GM12891 (cell line): ENCODE measurements at places on chromosomes 2 and 18.
A peak's percentile ranks its signal among the peaks of the same experiment; 100 is the strongest.

- DNase-seq: no peak
These were observed 43.8 kb upstream of the KCNE4 start for GRCh38 chr2:223008162-223008561.

GRCh38 chr2:134120733-134121630, 132.9 kb upstream of the MGAT5 start:
- DNase-seq: peak; percentile 71

DNA sequence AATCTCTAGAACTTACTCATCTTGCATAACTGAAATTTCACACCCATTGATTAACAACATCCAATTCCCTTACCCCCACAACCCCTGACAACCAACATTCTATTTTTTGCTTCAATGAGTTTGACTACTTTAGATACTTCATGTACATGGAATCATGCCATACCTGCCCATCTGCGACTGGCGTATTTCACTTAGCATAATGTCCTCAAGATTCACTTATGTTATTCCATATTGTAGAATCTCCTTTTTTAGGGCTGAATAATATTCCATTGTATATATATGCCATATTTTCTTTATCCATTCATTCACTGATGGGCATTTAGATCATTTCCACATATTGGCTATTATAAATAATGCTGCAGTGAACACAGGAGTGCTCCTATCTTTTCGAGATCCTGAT, 13.8 kb downstream of the CTAGE1 start:
- DNase-seq: no peak

DNA sequence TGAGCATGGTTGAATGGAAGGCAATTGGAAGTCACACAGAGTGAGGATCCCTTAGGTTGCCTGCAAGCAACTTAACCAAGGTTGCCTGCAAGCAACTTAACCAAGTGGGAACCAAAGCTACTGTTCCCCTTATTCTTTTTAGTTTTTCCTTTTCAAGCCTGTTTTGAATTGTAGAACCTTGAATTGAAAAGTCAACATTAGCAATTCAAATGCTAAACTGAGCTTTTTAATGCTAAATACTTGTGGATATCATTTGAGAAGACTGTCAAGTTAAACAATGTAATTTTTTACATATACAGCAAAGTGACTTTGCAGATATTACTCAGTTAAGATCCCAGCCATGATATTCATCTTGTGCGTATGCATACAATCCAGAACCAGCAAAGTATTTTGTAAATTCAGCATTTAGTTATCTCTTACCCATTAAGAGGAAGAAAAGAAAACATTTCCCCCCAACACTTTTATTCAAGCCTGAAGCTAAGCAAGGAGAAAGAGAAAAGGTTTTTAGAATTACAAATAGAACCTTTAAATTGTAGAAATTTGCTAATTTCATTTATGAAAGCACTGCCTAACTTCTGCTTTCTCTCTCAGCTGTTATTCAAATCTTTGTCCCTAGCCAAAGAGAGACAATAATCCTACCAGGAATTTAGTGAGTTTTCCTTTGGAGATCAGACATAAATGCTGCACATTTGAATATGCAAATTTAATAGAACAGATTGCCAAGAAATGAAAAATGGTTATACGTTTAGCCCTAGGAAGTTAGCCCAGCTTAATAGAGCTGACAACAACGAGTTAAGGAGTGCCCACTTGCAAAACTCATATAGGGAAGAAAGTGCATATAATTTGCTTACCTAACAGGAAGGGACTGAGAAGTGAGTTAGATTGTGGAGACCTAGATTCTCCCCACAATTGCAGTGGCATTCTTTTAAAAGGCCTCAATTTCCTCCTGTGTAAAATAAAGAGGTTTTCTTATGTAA, 643.2 kb upstream of the PIK3C3 start:
- DNase-seq: no peak

- DNase-seq: no peak
These were observed 76.4 kb downstream of the METTL4 start for GRCh38 chr18:2494921-2495320.
